Natural killer cell (primary cell): ENCODE measurements at places on chromosomes 16 and 17. TPM values are rescaled to one million over a fixed set of nuclear protein-coding genes. Genes with fewer than 3 reads are reported as not detected.

The ACSM2A gene
- not detected for total RNA-seq

The REXO5 gene
- total RNA-seq = 1.7 TPM

The LRRC45 gene
- total RNA-seq = 15.9 TPM

The CCL4L2 gene
- total RNA-seq = 31.2 TPM

The FA2H gene
- total RNA-seq = not detected

The ZNF624 gene
- 7.2 TPM for total RNA-seq

The CDRT15L2 gene
- total RNA-seq = not detected

The RHBDL3 gene
- not detected for total RNA-seq

DNA sequence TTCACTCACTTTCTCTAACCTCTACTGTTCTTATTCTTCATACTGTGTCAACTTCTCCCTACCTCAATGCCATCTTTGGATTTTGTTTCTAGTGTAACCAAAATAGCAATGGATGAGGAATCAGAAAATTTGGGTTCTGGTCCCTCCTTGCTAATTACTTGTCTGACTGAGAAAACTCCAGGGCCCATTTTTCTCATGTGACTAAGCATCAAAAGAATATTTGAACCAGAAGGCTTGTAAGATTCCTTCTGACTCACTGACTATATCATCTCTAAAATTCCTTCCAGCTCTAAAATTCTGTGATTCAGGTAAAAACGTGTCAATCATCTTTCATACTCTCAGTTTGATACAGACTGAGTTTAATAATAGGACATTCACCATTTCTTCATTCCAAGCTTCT lies 57.9 kb downstream of the BRIP1 start:
- no peaks in the 10 kb centered on the region for H3K36me3 ChIP-seq
- no peaks in the 10 kb centered on the region for H3K27me3 ChIP-seq
- H3K27ac ChIP-seq = no peak overlapping the region
- H3K4me3 ChIP-seq = no peak overlapping the region
- DNase-seq = no peak

DNA sequence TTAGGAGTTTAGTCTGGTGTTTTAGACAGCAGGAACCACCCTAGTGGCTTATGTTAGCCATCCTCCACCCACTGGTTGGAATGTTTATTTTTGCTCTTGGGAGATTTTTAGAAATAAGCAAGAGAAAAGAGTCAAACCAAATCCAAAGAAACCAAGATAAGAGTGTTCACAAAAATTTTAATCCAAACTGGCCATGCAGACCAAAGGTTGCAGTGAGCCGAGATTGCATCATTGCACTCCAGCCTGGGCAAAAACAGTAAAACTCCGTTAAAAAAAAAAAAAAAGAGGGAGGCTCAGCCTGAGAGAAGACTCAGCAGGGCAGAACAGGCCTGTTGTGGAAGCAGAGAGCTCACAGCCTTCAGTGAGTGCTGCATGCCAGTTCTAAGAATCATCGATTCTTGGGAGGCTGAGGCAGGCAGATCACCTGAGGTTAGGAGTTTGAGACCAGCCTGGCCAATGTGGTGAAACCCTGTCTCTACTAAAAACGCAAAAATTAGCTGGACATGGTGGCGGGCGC lies 12.2 kb upstream of the C16orf54 start:
- no peak overlapping the region for H3K27ac ChIP-seq
- H3K4me3 ChIP-seq = no peak overlapping the region
- DNase-seq = no peak
- H3K27me3 ChIP-seq = no peaks in the 10 kb centered on the region

DNA sequence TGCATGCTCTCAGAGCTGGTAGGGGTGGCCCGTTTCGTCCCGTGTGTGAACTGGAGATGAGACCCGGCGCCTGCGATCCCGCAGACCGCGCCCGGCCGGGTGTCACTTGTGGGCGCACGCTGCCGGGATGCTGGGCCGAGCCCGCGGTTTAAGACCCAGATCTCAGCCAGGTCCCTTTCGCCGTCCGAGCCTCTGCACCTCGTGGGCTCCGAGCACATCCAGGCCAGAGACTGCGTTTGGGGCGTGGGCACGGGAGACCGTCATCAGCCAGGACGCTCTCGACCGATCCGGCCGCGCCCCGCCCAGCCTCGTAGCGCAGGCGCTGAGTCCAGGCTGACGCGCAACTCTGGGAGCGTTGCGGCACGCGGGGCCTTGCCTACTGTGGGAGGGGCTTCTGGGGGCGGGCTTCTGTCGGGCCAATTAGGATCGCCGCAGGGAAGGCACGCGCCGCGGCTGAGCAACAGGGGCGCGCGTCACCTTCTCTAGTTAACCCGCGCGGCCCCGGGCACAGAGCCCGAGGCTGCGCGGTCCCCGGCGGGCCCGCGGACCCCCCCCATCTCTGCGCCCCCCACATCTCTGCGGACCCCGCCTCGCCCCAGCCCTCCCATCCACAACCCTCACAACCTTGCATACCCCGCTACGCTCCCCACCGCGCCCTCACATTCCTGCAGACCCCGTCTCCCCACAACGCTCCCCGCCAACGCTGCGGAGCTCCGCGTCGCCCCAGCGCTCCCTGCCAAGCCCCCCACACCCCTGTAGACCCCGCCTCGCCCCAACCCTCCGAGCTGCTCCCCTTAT lies 687 bp upstream of the CEMP1 start:
- DNase-seq = peak; percentile 98
- H3K4me3 ChIP-seq = peak overlapping the region; percentile 78
- H3K4me1 ChIP-seq = peaks cover 41% of the 10 kb centered on the region
- H3K27ac ChIP-seq = peak overlapping the region; percentile 100

DNA sequence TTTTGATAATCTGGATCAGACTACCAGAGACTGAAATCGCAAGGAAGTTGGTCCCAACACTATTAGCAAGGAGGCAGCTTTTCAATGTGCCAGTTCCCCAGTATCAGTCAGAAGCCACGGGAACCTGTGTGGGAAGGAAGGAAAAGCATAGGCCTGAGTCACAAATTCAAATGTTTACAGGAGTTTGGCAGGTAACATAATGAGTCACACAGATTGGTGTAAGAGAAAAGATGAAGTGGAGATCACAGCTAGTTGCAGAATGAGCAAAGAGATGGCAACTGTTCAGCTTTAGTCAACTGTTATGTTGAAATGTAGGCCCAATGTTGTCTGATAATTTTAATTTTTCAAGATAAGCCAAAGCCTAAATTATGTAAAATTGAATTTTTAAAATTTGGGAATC lies 28.1 kb upstream of the ITGA2B start:
- no peak overlapping the region for H3K27ac ChIP-seq
- no peaks in the 10 kb centered on the region for H3K27me3 ChIP-seq
- no peak overlapping the region for H3K4me3 ChIP-seq
- DNase-seq = no peak
- peaks cover 21% of the 10 kb centered on the region for H3K4me1 ChIP-seq

DNA sequence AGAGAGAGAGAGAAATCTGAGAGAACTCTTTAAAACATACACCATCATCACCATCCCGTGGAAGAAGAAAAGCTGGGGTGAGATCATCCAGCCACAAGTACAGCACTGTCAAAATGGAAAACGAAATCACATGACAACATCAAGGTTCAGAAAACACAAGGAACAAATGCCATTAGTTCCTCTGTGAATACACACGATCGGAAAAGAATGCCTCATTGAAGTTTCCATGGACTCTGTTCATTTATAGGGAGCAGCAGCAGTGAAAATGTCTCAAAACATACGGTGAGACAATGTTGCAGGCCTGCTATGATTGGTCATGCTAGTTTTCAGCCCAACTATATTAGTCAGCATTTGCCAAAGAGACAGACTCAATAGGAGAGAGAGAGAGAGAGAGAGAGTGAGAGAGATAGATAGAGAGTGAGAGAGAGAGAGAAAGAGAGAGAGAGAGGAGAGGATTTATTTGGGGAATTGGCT lies 4.4 kb downstream of the CFAP97D1 start:
- H3K4me3 ChIP-seq = no peak overlapping the region
- no peak for DNase-seq
- H3K4me1 ChIP-seq = peaks cover under 1% of the 10 kb centered on the region
- H3K27ac ChIP-seq = no peak overlapping the region

- DNase-seq = no peak
- H3K4me3 ChIP-seq = no peak overlapping the region
- no peak overlapping the region for H3K27ac ChIP-seq
Measured at GRCh38 chr17:41553176-41553575, 18.7 kb downstream of the KRT9 start.

DNA sequence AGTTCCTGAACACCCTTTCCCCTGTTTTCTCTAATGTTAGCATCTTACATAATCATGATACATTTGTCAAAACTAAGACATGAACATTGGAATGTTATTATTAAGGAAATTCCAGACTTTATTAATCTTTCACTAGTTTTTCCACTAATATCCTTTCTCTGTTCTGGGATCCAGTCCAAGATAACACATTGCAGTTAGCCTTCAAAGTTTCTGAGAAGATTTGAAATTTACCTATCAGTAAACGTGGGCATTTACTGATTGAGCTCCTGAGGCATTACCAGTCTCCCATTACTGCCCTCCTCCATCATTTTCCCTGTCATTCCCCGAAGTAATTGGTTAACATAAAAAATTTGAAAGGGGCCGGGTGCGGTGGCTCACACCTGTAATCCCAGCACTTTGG lies 5.7 kb upstream of the CD300LG start:
- no peak overlapping the region for H3K4me3 ChIP-seq
- no peak overlapping the region for H3K27ac ChIP-seq
- H3K27me3 ChIP-seq = no peaks in the 10 kb centered on the region
- DNase-seq = no peak

DNA sequence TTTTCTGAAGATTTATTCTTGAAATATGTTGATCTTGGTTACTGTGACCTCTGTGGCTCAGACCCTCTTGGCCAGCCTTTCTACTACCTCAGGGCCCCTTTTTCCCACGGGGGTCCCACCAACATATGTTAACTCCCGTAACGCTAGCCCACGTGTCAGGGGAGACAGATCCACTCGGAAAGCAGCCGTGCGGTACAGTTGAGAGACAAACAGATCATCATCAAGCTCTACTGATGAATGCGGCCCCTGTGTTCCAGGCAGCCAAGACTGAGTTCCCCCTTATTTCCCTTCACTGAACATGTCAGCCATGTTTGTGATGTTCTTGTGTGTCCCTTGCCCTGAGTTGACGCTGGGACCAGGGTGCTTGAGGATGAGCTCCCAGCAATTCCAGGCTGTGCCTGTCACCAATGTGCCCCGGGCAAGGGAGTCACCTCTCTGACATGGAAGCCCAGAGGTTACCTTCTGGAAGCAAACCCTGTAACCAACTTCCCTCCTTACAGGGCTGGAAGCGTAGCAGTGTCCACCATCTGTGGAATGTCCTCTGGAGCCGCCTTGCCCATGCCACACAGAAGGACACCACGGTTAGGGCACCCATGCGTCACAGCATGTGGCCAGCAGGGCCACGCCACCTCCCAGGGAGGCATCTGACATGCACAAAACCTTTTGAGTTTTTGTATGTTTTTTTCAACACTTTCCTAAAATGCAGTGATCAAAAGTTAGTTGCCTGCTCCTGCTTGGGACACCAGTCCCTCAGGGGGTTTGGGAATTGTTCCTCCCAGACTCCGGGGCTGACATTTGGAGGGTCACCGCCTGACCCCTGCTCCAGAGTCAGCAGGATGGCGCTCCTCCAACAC lies 193.7 kb upstream of the CHMP6 start:
- H3K4me3 ChIP-seq = no peak overlapping the region
- peaks cover 7% of the 10 kb centered on the region for H3K36me3 ChIP-seq
- no peaks in the 10 kb centered on the region for H3K4me1 ChIP-seq
- H3K27ac ChIP-seq = no peak overlapping the region

- H3K27me3 ChIP-seq = no peaks in the 10 kb centered on the region
- DNase-seq = no peak
- no peak overlapping the region for H3K4me3 ChIP-seq
- H3K27ac ChIP-seq = no peak overlapping the region
- H3K36me3 ChIP-seq = no peaks in the 10 kb centered on the region
- H3K4me1 ChIP-seq = no peaks in the 10 kb centered on the region
Measured at GRCh38 chr16:10088380-10088793, 93.8 kb downstream of the GRIN2A start.

DNA sequence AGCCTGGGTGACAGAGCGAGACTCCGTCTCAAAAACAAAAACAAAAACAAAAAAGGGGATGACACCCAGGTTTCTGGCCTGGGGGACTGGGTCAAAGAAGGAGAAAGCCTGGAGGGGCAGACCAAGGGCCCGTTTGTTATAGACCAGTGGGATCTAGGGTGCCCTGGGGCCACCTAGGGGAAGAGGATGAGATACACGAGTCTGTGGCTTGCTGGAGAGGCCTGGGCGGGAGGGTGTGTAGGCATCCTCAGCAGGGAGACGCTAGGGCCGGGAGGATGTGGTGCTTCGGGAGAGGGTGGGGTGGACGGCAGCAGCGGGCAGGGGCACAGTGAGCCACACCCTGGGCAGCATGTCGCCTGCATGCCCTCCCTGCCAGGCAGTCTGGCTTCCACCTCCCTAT lies 17.1 kb upstream of the CRK start:
- peaks cover 13% of the 10 kb centered on the region for H3K4me1 ChIP-seq
- H3K27me3 ChIP-seq = no peaks in the 10 kb centered on the region
- H3K36me3 ChIP-seq = no peaks in the 10 kb centered on the region
- no peak overlapping the region for H3K4me3 ChIP-seq
- H3K27ac ChIP-seq = no peak overlapping the region

- H3K36me3 ChIP-seq = no peaks in the 10 kb centered on the region
- peak overlapping the region; percentile 61 for H3K27ac ChIP-seq
- peaks cover 16% of the 10 kb centered on the region for H3K4me1 ChIP-seq
Measured at GRCh38 chr16:71722801-71723536, 1.5 kb downstream of the PHLPP2 start.

GRCh38 chr16:81901484-81901883 lies 109.8 kb downstream of the SDR42E1 start:
- H3K27ac ChIP-seq = no peak overlapping the region
- no peaks in the 10 kb centered on the region for H3K27me3 ChIP-seq
- no peak for DNase-seq
- peaks cover 83% of the 10 kb centered on the region for H3K36me3 ChIP-seq
- no peaks in the 10 kb centered on the region for H3K4me1 ChIP-seq

DNA sequence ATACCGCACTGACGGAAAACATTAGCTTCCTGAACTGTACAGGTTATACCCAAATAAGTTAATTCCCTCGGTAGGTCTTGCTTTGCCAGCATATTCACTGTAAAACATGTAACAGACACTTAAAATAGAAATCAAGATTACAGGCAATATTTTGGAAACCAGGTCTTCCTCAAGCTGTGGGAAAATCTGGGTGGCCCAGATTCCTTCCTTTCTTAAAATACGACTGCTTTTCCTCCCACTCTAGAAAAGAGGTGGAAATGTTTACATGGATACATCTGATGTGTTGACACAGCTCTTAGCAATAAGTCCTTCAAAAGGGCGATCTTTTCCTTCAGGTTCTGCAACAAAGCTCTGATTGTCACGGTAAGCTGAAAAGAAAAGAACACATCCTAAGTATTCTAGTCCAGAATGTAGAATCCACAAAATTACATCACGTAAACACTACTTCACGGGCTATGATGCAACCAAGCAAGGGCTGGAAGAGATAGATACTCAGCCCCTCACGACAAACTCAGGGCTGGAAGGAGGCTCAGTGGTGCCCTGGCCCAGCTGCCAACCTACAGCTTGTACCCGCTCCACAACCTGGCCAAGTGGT lies 18.4 kb downstream of the STX8 start:
- H3K4me1 ChIP-seq = peaks cover 8% of the 10 kb centered on the region
- no peak for DNase-seq
- peaks cover 8% of the 10 kb centered on the region for H3K36me3 ChIP-seq
- H3K27ac ChIP-seq = no peak overlapping the region
- no peaks in the 10 kb centered on the region for H3K27me3 ChIP-seq
